Hair follicle dermal papilla cell (primary cell): ENCODE measurements at places on chromosomes 5 and 9. TPM values are rescaled to one million over a fixed set of nuclear protein-coding genes. Genes with fewer than 3 reads are reported as not detected.

Gene SLC45A2
- 0.16 TPM in 1 of 2 replicates, not detected in the other for total RNA-seq

Gene ANKRD31
- total RNA-seq, result 0.24 and 0.32 TPM in 2 replicates

Gene LMAN2
- total RNA-seq, result 234 and 285 TPM in 2 replicates

Gene SLC1A1
- 5.4 and 8.3 TPM in 2 replicates for total RNA-seq

Gene CCL21
- not detected in 2 replicates for total RNA-seq

Gene ANKRD33B
- total RNA-seq, result 3.4 and 7.0 TPM in 2 replicates

Gene IL13
- 0.16 and 0.24 TPM in 2 replicates for total RNA-seq

Gene FOXD4L5
- 0.16 TPM in 1 of 2 replicates, not detected in the other for total RNA-seq

Gene SPATA31C1
- total RNA-seq, result not detected in 2 replicates

Gene CAVIN4
- 1.1 and 1.6 TPM in 2 replicates for total RNA-seq

Gene FGF18
- total RNA-seq, result 0.12 and 0.16 TPM in 2 replicates

Gene TSSK1B
- total RNA-seq, result 0.36 and 0.49 TPM in 2 replicates

Gene FOXD4L4
- under 0.01 TPM in 1 of 2 replicates, not detected in the other for total RNA-seq

Gene DMRT1
- not detected in 2 replicates for total RNA-seq

Gene ADAMTS16
- total RNA-seq, result under 0.01 TPM in 1 of 2 replicates, not detected in the other

Gene OMD
- total RNA-seq, result 8.0 and 16.2 TPM in 2 replicates

Gene GPR107
- total RNA-seq, result 32.3 and 34.9 TPM in 2 replicates

Gene FRMD3
- total RNA-seq, result 2.8 and 2.9 TPM in 2 replicates

Gene EQTN
- total RNA-seq, result 0.16 TPM in 1 of 2 replicates, not detected in the other

Gene POLK
- 36.9 and 45.3 TPM in 2 replicates for total RNA-seq

Gene SLC6A19
- total RNA-seq, result not detected in 2 replicates

Gene AUH
- total RNA-seq, result 15.3 and 16.6 TPM in 2 replicates

Gene GPR150
- total RNA-seq, result under 0.01 and 0.12 TPM in 2 replicates
